ENCODE measurements at places on chromosomes 2 and 18.

DNA sequence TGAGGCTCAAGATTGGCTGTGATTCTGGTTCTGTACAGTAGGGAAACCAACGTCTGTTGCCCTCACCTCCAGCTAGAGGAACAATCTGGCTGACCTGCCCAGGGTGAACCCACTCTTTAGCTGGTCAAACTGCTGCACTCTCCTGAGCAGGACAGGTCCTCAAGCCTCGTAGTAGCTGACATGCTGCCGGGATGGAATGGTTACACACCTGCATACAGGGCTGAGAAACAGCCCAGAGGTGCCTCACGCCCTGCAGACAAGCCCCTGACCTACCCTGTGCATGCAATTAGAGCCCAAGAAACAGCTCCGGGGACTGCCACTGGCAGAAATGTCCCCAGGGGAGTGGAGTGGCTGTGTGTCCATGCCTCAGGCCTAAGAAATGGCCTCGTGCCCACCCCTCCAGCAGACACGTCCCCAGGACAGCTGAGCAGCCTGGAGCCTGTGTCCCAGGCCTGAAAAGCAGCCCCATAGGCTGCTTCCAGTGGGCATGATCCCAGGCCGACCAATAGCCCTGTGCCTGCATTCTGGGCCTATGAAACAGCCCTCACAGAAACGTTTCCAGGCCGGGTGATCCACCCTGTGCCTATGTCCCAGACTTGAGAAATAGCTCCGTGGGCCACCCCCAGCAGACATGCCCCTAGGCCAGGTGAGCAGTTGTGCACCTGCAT is 25.4 kb downstream of the BOLL start:
- no peak for DNase-seq

GRCh38 chr18:24459772-24460171 is 665 bp upstream of the HRH4 start:
- no peak for DNase-seq

- no peak for DNase-seq
Measured at GRCh38 chr2:66565291-66565690, 130.4 kb downstream of the MEIS1 start.

DNA sequence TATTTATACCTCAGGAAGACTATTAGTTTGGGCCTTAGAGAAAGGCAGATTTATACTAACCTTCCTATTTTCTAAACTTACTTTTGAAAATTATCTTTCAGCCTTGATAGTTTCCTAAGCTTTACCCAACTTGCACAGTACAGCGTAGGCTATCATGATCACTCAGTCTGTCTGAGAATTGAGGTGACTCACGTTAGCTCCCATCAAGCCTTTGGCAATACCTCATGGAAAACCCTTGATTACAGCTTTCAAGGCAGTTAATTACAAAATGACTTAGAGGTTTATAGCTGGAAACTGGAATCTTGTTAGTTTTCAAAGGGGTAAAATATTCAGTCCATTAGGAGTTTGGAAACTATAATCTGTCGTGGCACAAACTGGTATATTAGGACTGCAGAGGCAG is 26.4 kb upstream of the ARMC9 start:
- DNase-seq = no peak

DNA sequence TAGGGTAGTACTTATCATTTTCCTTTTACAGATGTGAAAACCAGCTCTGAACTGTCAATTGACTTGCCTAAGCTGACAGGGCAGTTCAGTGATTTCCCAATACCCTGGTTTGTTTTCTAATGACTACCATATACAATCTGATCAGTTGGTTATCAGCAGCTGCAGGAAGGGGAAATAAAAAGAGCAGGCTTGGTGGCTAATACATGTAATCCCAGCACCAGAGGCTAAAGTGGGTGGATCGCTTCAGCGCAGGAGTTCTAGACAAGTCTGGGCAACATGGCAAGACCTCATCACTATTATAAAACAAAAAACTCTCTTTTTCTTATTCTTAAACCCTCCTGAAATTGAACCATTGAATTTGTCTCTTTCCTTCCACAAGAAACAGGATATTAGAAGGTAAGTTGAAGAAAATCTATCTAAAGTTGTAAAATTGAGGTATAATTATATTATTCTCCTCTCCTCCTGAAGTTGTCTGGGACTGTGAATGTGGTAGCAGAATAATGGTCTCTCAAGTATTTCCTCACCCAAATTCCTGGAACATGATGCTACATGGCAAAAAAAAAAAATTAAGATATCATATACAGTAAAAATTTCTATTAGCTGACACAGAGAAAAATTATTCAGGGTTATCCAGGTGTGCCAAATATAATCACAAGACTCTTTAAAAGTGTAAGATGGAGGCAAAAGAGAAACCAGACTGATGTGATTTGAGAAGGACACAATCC is 1441.6 kb downstream of the SUCLG1 start:
- no peak for DNase-seq

GRCh38 chr2:218046238-218046637 is 22.8 kb upstream of the RUFY4 start:
- no peak for DNase-seq

- DNase-seq = no peak
Measured at GRCh38 chr18:44771572-44771955, 90.9 kb downstream of the SETBP1 start.

DNA sequence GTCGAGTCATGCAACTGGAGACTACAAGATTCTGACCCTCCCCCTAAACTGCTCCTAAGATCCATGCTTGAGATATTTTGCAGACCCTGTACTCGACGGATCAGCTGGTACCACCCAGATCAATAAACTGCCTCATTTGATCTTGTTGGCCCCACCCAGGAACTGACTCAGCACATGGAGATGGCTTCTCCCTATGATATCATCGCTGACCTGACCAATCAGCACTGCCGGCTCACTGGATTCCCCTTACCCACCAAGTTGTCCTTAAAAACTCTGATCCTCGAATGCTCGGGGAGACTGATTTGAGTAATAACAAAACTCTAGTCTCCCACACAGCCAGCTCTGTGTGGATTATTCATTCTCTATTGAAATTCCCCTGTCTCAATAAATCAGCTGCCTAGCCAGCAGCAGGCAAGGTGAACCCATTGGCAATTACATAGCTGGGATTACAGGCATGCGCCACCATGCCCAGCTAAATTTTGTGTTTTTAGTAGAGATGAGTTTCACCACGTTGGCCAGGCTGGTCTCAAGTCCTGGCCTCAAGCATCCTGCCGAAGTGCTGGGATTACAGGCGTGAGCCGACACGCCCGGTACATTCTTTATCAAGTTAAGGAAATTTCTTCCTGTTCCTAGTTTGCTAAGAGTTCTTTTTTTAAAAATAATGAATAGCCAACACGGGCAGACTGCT is 43.6 kb downstream of the VPS54 start:
- no peak for DNase-seq

GRCh38 chr2:100321866-100322820 is at the start of gene LONRF2:
LONRF2 (minus strand) TSS chr2:100322501; CDS start chr2:100322093, 408 bp downstream.
- DNase-seq = no peak

DNA sequence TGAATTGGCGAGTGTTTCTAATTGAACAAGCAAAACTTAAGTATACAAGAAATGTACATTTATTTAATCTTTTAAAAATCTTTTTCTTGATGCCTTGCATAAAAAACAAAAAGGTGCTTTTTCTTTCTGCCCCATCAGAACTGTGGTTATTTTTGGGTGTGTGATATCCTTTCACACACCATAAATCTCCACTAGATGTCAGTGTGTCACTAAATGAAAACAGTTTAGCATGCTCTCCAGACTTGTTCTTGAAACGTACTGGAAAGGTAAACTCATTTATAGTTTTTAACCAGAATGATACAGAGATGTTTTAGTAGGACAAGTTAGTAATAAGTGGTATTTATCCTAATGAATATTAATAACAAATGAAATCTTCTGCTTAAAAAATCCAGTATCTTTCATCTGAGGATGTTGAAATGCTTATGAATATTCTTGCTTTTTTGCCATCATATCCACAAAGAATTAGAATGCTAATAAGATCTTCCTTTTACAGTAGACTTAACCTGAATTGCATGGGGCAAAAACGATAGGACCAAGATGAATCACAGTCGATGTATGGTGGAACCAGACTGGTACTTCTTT is 96.8 kb downstream of the UBE2E3 start:
- DNase-seq = no peak

GRCh38 chr2:207515671-207516070 is 14.1 kb upstream of the CREB1 start:
- no peak for DNase-seq

- DNase-seq = no peak
Measured at GRCh38 chr18:27794181-27794926, 382.6 kb downstream of the CDH2 start.

DNA sequence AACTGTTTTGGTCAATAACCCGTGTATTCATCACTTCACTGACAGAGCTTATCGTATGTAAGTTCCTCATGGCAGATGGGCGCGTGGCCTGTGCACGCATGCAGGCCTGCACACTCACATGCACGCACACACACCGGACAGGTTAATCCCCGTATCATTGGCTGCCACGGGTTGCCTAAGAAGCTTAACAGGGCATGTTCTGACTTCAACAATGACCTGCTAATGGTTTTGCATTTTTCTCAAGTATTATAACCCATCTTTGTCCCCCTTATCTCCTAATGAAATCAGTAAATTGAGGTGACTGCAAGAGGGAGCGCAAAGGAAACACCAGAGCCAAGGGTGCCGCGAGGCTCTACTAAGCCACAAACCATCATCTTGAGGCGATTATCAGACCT is 399.0 kb upstream of the ID2 start:
- no peak for DNase-seq

GRCh38 chr2:15772086-15772595 is 168.2 kb upstream of the MYCN start:
- DNase-seq = no peak

GRCh38 chr2:221596192-221596591 is 24.1 kb upstream of the EPHA4 start:
- no peak for DNase-seq

DNA sequence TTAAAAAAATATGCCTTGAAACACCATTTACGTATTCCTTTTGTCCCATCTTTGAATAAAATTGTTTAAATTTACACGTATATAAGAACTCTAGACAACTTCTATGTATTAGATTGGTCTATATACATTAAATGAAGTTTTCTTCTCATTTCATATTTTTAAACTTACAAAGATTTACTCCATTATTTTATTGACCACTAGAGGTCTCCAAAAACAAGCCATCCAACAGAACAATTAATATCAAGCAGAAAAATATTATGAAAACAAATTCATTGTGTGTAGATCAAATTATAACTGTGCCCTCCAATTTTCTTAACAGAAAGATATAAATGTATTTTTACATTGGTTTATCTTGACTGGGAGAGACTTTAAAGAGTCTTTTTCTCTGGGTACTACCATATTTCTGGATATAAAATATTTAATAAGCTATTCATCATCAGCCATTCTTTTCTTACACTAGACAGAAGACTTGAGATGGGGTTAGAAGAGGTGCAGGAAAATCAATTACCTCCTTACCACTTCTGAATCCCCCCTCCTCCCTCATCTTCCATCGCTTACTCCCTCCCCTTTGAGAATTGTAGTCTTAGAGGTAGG is 66.5 kb downstream of the DPP4 start:
- no peak for DNase-seq

- peak; percentile 5 for DNase-seq
Measured at GRCh38 chr2:113357071-113357470, 78.3 kb upstream of the PAX8 start.

- no peak for DNase-seq
Measured at GRCh38 chr18:41416044-41416443, 539.0 kb upstream of the PIK3C3 start.

GRCh38 chr18:35387152-35387571 is 10.0 kb upstream of the ZNF396 start:
- DNase-seq = no peak

- DNase-seq = no peak
Measured at GRCh38 chr2:14941151-14941631, 308.7 kb downstream of the LRATD1 start.

DNA sequence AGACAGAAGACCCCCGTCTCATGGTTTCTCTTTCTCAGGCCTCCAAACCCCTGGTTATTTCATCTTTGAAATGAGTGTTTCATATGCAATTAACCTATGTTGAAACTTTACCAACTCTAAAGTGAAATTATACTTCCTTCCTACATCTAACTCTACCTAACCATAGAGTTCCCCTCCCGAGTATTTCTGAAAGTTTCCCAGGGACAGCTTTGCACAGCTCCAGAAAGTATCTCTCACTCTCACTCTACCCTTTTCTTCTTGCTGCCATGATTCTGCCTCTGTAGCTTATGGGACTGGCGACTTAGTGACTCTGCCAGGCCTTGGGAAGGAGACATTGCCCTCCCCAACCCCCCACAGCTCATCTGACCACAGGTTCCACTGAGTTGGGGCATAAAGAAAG is 107.9 kb downstream of the B3GNT2 start:
- no peak for DNase-seq

- no peak for DNase-seq
Measured at GRCh38 chr2:119721462-119721861, 38.3 kb upstream of the PTPN4 start.

GRCh38 chr2:234420408-234420807 is 76.5 kb downstream of the ARL4C start:
- no peak for DNase-seq

- no peak for DNase-seq
Measured at GRCh38 chr2:26687328-26687727, 5.2 kb upstream of the KCNK3 start.

- DNase-seq = no peak
Measured at GRCh38 chr2:21567395-21567794, 443.6 kb downstream of the TDRD15 start.

DNA sequence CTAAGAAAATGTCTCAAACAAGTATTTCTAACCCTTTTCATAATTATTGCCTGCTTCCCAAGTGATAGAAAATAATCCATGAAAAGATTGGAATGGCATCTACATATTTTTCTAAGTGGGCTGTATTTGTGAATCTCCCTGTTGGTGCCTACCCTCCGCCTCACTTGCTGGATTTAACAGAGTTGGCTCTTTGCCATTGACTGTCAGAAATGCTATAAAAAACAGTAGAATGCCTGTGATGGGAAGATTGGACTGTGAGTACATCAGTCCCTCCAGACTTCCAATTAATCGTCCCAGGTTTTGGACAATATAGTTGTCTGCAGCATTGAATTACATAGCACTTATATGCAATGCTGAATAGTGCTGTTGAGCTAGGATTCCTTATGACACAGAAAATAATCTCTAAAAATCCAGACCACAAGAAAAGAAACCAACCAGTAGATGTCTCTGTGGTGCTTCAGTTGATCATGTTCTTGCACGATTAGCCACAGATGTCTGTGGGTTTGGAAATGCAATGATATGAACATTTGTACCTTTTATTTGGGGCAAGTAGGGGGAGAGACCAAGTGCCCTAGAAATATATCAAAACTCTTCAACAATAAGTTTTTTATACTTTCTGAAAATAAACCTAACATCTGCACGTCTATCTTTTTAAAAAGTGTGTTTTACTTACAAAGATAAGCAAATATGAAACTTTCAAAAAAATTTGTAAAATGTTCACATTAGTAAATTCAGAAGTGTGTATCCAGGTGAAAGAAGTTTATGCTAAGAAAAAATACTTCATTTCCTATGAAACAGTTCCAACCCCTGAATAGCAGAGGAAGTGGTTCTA is 88.5 kb downstream of the DYNAP start:
- no peak for DNase-seq

DNA sequence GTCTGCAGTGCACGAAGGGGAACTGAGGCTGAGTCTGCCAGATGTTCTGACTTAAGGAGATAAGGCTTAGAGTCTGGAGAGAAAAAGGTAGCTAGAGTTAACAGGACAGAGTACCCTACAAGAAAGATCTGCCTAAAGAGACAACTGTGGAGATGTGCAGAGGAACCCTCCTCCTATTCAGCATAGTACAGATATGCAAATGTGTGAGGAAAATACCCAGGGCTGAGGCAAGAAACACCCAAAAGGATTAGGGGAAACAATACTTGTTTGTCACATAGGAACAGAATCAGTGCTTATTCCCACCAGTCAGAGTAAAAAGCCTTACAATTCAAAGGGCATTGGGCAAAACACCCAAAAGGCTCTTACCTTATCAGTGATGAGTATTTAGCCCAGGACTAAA is 67.8 kb downstream of the SS18 start:
- DNase-seq = no peak

Measured in activated T-cell treated with anti-CD3 and anti-CD28 coated beads for 48 hours (primary cell).